Stimulated activated CD4-positive, alpha-beta T cell treated with anti-CD3 and anti-CD28 coated beads, Interleukin-4, amount 100 ng/mL, for 1 hour (primary cell): ENCODE measurements at places on chromosomes 3 and 15.
A peak's percentile ranks its signal among the peaks of the same experiment; 100 is the strongest.

DNA sequence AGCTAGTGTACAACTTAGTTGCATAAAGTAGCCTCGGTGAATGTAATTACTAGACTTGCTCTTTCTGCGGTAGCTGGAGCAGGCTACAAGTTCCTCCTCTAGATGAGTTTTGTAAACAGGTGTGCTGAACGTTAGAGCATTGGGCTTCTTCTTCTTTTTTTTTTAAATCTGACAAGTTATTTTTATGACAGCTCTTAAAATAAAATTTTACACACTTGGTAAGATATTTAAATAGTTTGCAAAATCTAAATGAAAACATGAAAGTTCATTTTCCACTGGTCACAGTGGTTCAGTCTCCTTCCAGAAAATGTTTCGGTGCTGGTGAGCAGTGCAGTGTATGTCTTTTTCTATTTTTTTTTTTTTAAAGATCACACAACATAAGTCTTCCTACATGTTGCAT lies 3.0 kb downstream of the CCR9 start:
- no peak for DNase-seq

- no peak for DNase-seq
These were observed 290.5 kb upstream of the GADL1 start for GRCh38 chr3:31185062-31185357.

- no peak for DNase-seq
These were observed 602.4 kb upstream of the MDFIC2 start for GRCh38 chr3:70914862-70915261.

DNA sequence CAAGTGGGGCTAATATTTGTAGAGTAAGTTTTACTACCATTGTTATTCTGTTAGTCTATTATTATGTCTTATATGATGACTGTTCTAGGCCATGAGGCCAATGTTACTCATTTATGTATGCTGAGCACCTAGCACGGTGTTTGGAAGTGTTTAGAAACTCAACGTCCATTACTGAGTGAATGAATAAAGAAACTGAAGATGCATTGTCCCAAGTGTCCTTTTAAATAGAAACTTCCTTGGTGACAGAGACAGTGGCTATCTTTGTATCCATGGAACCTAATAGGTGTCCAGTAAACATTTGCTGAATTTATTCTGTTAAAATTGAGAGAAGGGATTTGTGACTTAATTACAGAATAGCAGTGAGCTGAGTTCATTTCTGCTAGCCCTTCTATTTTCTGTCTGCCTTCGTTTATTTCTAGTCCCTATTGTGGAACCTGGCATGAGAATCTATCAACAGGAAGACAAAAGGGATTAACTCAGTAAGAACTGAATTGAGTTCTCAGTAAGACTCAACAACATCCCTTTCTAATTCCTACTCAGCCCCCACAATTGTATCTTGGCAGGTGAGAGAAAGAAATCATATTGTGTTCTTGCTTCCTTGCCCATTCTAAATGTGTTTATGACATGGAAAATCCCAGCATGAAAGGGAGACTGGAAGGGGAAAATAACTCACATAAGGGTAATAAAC lies 246.6 kb upstream of the LRRC3B start:
- DNase-seq = no peak

DNA sequence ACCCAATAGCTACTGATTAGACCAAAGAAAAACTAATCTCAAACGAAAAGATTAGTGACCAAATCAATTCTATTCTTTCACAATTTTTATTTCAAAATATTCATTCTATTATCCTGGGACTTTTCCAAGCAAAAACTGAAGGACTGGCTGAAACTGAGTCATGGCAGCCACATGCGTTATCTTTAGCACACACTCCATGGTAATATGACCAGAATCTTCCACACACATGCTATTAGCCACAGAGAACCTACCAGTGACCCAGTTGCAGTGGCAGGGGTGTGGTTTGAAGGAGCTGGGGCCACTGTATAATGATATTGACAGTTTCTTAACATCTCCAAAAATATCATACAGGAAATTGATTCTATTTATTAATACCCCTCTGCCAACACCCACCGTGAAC lies 154.8 kb upstream of the ABI3BP start:
- no peak for DNase-seq

DNA sequence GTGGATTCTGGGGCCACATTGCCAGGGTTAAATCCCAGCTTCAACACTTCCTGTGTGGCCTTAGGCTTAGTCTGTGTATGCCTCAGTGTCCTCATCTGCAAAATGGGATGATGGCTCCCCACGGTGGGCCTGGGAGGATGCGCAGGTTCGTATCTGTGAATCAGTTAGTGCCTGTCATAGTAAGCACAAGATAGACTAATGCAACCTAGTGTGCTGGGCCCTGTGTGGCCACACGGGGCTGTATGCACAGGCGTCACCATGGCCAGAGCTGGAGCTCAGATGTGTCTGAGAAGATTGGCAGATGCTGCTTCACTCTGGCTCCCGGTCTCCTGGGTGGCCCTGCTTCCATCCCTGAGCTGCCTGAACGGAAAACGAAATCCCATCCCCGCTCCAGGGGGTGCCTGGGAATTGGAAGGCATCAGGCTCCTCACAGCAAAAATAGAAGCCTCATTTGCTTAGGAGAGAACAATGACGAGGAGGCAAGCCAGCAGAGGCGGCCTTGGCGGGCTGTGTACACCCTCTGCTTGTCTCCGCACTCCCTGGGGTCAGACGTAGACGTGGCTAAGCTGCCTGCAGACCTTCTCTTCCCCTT lies 103.6 kb downstream of the APBA2 start:
- DNase-seq = no peak

- peak; percentile 52 for DNase-seq
These were observed at the start of gene BCL2A1 for GRCh38 chr15:79970624-79971434. Gene BCL2A1 (minus strand): TSS chr15:79971196. CDS start chr15:79971119, 77 bp downstream.

DNA sequence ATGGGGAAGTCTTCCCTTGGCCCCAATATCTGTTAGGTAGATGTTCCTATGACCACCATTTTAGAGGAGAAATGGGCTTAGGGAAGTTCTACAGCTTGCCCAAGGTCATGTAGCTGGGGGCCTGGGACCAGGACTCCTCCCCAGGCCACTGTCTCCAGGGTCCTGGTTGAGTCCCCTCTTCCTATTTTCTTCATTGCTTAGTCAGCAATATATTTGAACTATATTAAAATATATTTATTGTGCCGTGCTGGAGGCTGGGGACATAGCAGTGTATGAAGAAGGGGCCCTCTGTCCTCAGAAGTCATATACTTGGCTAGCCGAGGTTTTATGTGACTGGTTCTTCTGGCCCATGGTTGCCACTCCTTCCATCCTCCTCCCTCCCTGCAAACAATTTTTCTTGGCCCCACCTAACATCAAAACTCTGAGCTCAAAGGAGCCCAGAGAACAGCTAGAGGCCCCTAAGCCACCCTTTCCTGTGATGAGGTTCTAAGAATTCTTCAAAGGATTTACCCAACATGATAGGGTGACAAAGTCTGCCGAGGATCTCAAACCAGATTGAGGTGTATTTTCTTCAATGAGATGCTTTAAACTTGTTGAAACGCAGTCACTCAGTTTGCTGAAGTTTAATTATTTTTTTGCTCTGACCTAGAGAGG lies 121.2 kb upstream of the RASGRP1 start:
- DNase-seq = no peak

GRCh38 chr3:54954022-54954421 lies 26.2 kb upstream of the LRTM1 start:
- DNase-seq = no peak

- no peak for DNase-seq
These were observed 89.0 kb downstream of the GHSR start for GRCh38 chr3:172359231-172359630.

DNA sequence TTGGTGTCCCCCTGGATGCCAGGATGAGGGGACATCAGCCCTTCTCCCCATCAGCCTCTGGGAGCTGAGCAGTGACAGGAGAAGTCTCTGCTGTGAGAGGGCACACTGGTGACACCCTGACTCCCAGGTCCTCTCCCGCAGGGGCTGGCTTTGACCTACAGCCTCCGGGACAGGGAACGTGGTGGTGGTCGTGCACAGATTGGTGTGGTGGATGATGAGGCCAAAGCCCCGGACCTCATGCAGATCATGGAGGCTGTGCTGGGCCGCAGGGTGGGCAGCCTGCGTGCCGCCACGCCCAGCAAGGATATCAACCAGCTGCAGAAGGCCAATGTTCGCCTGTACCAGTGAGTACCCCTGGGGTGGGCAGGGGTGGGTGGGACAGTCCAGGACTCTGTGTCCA lies 6.8 kb downstream of the VILL start:
- DNase-seq = no peak

- DNase-seq = no peak
These were observed 168.1 kb upstream of the STAC start for GRCh38 chr3:36212251-36212650.

GRCh38 chr3:16290007-16290826 lies 25.2 kb downstream of the OXNAD1 start:
- peak; percentile 47 for DNase-seq

- DNase-seq = no peak
These were observed 23.1 kb downstream of the FGD5 start for GRCh38 chr3:14841836-14842235.

GRCh38 chr3:97871801-97872524 lies 50.2 kb downstream of the CRYBG3 start:
- peak; percentile 2 for DNase-seq

DNA sequence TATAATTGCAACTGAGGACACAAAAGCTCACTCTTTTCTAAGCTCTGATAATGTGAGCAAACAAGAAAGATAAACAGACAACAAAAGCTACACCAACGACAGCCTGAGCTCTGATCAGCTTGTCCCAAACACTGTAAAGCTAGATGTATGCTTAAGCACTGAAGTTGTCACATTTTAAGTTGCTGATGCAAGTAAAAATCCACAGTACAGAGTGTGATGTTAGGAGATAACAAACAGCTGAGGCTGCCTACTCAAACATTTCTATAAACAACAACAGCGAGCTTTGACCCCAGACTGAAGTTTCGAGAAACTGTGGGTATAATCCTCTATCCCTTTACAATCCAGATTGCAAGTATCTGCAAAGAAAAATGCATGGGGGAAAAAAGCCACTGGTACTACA lies 10.7 kb downstream of the MTHFS start:
- no peak for DNase-seq

GRCh38 chr15:41854443-41854842 lies 15.8 kb downstream of the PLA2G4B start:
- DNase-seq = no peak

DNA sequence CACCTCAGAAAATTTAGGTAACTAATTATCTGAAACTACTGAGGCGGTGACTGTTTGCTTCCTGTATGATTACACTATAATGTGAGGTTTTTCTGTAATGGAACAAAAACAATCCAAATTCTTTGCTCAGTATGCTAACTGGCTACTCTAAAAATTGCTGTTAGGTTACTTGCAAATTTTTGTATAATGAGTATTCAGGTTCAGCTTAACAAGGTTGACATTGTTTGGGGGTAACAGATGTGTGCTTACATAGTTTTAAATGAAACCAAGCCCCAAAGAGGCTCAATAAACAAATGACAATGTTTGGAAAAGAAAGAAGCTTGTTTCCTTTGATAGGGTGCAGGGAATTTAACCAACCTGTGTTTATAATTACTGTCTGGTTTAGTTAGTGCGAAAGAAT lies 414.5 kb upstream of the MDFIC2 start:
- DNase-seq = no peak

- no peak for DNase-seq
These were observed 22.2 kb downstream of the NXPE3 start for GRCh38 chr3:101801174-101801573.

GRCh38 chr3:152197937-152198336 lies 70.8 kb upstream of the MBNL1 start:
- DNase-seq = no peak

GRCh38 chr3:1404270-1404962 lies 311.6 kb downstream of the CNTN6 start:
- no peak for DNase-seq

- no peak for DNase-seq
These were observed 12.0 kb upstream of the NUP210 start for GRCh38 chr3:13432093-13432492.

- DNase-seq = no peak
These were observed 791 bp downstream of the GYG1 start for GRCh38 chr3:148992027-148992634.

DNA sequence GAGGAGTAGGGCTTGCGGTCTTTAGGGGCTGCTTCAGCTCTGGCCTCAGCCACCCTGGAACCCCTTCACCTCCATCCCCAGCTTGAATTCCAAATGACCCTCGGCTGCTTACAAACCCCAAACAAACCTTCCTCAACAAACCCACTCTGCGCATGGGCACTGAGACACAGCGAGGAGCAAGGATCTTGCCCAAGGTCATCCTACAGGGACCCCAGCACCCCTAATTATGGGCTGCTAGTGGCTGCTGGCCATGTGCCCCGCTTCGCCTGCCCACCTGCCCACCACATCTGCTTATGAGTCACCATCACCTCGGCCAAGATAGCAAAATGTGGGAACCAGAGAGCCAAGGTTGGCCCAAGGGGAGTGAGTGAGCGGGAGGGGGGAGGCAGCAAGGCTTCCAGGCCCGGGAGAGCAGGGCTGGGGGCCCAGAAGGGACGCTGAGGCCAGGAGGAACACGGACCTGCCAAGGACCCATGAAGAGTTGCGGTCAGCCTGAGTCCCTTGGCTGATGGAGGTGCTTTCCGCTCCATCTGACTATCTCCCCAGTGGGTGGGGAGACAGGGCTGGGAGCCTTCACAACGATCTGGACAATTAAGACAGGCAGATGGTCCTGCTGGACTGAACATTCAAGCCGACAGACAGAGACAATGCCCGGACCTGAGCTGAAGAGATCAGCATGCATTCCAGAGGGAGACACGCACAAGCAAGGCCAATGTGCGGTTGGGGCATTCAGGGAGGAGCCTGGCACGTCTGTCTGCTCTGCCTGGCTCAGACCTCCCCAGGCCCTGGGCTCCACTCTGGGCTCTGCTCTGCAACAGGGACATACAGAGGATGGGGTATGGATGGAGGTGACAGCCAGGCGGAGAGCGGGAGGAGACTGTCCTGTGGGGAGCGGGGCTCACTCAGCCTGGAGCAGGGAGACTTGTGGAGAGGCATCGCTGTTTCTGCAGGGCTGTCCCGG lies 10.8 kb upstream of the GRIP2 start:
- no peak for DNase-seq

DNA sequence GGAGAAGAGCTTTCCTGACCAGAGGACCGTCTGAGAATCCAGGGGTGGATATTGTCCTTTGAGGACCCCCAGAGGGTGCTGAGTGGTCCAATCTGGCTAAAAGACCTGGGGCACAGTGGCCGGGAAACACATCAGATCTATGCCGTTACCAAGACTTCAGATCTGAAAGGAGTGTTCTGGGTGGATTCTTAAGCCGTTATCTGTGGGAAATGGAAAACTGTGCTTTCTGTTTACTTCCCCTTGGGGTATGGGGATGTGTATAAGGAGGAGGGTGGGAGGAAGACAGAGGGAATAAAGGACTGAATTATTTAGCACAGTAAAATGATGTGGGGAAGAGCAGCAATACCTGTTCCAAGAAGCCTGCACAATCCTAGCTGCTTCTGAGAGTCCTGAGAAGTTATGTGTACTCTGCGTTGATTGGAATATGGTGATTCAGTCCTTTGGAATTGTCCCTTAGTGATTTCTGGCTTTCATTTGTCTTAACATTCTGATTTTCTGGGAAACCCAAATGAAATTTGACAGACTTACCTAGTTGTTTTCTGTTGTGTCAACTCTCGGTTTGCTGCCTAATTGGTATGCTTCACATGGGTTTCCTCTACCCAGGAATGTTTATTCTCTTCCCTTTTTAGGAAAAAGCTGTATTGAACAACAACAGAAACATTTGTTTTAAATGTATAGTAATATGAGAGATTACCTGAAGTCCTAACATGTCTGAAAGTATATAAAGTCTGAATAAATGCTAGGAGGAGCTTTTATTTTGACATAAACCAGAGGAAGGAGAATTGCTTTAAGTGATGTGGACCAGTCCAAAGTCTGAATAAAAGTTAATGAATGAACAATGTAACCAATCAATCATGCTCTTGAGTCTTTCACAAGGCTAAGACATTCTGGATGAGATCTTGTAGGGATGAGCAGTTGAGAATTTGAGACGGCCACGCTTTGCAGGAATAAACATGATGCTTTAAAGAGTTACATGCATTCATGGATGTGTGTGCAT lies 427.1 kb upstream of the C2CD4B start:
- no peak for DNase-seq
